ENCODE measurements at places on chromosomes 1 and 21. TPM values are rescaled to one million over a fixed set of nuclear protein-coding genes. Genes with fewer than 3 reads are reported as not detected.
A peak's percentile ranks its signal among the peaks of the same experiment; 100 is the strongest.

SMIM1 gene
- total RNA-seq, result not detected

- DNase-seq, result peak; percentile 77
Measured at GRCh38 chr1:8396083-8396785, 78.3 kb downstream of the SLC45A1 start.

GRCh38 chr1:68049941-68050878 lies at the start of gene DIRAS3:
Gene DIRAS3, minus strand, starts transcription at chr1:68050627. Its CDS starts 3,330 bp downstream, at chr1:68047297.
- DNase-seq, result peak; percentile 2

CYP4Z1 gene
- total RNA-seq, result not detected

LCE1B gene
- total RNA-seq, result not detected

DNA sequence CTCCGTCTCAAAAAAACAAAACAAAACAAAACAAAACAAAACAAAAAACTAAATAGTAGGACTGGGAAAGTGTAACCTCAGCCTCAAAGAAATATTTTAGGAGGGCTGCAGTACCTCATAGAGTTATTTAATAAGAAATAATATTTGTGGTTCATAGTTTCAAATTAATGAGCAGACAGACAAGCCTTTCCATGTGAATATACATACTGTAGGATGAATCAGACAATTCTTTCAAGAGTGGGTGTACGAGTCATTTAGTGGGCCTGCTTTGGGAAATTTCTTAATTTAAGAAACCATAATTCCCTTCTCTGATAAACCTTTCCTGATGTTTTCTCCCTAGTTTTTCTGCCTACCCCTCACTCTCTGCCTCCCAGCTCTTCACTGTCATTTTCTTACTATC lies 52.5 kb downstream of the CDC14A start:
- DNase-seq, result no peak

DNA sequence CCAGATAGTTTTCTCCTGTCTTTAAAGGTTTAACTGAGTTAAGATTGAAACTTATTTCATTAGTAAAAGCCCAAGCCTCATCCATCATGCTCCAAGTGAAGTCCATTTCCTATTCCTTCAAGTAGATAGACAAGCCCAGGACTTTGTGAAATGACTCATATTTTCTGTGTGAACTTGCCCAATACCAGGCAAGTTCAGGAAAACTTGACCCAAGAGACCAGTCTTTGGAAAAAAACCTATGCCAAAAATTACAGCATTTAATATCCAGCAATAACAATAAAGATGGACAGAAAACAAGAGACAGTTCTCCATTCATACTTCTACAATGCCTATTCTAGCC lies 405 bp upstream of the RAB29 start:
- no peak for DNase-seq

KIF26B gene
- total RNA-seq, result 43.1 TPM

DNA sequence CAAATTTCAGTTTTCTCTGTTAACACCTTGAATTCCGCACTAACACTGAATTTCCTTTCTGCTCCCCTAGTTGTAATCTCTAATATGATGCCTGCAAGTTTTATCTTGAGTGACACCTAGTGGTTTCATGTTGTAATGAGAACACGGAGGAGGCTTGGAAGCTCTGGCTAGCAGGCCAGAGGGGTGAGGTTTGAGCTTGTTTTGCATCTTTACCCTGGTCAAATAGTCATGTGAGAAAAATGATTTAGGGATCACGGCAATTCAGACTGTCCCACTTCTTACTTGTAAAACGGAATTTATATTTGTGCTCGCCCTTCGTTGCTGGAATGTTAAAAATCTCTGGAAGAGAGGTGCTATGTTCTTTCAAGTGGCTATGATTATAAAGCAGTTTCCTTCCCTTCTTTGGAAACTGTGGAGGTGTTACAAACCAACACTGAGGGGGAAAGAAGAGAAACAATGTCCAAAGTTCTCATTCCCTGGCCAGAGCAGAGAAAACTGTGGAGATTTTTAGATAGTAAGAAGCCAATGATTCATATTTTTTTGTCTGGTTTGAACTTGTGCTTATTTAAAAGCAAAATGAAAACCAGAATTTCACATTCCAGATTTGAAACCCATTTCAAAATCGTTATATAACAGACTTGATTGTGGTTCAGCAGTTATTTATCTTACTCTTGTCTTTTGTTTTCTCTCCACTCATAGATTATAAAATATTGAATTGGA lies 5.3 kb upstream of the MROH9 start:
- DNase-seq, result peak; percentile 60

GRCh38 chr1:173827611-173828010 lies 2.9 kb upstream of the CENPL start:
- no peak for DNase-seq

DNA sequence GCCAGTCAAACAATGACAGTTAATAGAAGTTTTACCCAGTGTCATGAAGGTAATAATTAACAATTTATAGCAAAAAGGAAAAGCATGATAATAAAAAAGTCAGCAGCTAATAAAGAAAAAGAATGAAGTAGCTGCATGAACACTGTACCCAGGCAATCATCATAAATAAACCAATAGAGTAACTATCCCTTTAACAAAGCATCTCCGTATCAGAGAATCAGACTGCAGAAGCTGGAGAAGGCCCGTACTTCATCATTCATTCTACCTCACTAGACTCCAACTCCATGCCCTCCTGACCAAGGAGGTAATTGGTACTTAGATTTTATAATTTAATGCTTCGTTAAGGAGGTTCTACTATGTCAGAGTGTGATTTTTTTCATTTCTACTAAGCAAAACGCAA lies 140.5 kb downstream of the NEGR1 start:
- DNase-seq, result no peak

LHX8 gene
- 1.7 TPM for total RNA-seq

DNM3 gene
- 6.7 TPM for total RNA-seq

GRCh38 chr1:4771267-4771666 lies 116.9 kb downstream of the AJAP1 start:
- no peak for DNase-seq

SDHC gene
- 35.9 TPM for total RNA-seq

RXFP4 gene
- total RNA-seq, result 6.3 TPM

DNA sequence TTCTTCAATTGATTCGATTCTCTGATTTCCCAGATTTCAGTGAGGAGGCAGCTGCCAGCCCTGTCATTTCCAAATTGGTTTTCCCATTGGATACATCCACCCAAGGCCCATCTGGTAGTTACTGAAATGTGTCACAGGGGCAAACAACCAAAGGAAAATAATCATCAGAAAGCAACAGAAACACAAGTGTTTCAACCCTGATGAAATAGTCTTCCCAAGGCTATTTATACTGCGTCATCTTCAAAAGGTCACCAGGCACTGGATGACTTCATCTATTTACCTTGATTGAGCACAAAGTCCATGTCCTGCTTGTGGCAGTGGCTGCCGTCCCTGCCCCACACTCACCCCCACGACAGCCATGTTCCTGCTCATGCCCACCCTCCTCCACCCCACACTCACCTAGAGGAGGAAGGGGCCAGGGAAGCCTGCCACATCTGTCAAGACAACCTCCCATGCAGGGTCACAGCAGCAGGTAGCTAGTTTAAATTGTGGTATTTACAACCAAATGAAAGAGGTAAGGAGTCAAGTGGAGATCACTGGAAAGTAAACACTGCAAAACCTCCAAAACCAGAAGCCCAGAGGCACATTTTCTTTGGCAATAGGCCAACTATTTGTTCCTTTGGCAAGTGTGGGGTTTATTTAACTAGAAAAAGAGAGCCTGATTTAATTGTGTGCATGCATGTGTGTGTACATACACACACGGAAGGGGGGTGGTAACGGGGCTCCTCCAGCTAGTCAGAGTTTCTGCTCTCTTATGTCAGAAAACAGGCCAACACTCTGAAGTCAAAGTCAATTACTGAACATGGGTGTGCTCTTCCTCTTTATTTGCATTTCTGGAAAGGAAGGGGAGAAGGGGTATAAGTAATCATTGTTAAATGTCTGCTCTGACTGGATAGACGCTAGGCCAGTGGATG lies 49.5 kb upstream of the RAB4A start:
- peak; percentile 50 for DNase-seq

AADACL3 gene
- 5.8 TPM for total RNA-seq

DNA sequence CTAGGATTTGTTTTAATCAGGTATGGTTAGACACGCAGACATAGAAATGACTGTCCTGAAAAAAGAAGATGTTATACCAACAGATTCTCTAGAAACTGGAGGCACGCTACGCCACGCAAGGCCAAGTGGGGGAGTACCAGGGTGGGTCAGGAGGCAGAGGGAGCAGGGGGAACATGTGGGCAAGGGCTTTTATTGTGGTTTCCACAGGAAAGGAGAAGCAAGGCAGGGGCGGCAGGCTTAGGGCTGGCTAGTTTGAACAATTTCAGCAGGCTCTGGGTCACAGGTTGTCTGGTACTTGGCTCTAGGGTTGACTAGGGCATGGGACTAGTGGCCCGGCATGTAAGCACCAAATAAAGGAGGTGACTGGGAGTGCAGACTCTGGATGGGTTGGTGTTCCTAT lies 7.2 kb downstream of the MTARC2 start:
- no peak for DNase-seq

Data from umbilical cord (tissue), 2 donors.